ENCODE measurements at places on chromosomes 7 and 10.

- no peak for DNase-seq
Measured at GRCh38 chr7:86469680-86470295, 173.9 kb upstream of the GRM3 start.

- no peak for DNase-seq
Measured at GRCh38 chr7:140212100-140212881, 35.5 kb upstream of the KDM7A start.

DNA sequence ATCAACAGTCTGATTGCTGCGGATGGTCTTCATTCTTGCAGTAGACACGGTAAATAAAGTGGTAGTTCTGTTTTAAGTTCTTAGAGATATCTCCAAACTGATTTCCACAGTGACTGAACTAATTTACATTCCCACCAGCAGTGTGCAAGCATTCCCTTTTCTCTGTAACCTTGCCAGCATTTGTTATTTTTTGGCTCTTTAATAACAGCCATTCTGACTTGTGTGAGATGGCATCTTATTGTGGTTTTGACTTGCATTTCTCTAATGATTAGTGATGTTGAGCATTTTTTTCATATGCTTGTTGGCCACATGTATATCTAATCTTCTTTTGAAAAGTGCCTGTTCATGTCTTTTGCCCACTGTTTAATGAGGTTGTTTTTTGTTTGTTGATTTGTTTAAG lies 30.2 kb upstream of the CXCL12 start:
- no peak for DNase-seq

- DNase-seq = no peak
Measured at GRCh38 chr10:60645980-60646379, 132.3 kb upstream of the CDK1 start.

DNA sequence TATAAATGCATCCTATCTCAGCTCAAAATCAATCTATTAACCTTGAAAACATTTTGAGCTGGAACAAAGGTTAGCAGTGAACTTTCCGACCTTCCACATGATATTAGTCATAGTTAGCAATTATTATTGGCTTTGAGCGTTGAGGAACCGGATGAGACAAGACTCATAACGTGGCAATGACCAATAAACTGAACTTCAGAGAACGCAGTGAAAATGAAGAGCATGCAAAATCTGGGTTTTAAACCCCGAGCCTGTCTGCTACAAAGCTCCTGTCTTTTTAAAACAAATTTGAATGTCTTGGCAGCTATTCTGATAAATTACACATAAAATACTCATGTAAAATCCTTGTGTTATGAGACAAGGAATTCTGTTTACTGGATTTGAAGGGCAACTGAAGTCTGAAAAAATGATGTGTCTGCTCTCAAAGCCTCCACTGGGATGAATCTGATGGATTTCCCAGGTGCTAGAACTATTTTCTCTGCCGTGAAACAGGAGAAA lies 74.7 kb upstream of the ITGB1 start:
- no peak for DNase-seq

DNA sequence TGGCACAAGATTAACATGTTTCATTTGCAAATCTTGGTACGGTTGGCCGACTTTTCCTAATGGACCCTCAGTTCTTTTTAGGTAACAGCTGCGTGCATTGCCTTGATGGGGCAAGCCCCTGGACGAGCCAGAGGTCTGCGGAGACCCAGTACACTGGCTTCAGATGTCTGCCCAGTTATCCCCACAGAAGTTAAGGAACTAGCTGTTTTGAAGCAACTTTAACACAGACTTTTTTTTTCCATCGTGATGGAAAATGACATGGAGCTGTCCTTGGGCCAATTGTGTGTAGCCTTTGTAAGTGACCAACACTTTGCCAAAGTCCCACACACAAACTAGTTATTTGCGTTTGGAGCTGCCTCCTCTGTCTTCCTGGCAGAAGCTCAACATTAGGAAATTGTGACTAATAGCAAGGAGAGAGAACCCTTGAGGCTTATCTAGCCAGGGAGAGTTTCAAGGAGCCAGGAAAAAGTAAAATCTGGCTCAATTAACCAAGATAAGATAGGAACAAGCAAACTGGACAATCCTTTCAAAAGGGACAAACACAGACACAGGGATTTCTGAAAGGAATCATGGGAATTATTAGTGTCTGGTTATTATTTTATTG lies 99.6 kb upstream of the BMPER start:
- no peak for DNase-seq

DNA sequence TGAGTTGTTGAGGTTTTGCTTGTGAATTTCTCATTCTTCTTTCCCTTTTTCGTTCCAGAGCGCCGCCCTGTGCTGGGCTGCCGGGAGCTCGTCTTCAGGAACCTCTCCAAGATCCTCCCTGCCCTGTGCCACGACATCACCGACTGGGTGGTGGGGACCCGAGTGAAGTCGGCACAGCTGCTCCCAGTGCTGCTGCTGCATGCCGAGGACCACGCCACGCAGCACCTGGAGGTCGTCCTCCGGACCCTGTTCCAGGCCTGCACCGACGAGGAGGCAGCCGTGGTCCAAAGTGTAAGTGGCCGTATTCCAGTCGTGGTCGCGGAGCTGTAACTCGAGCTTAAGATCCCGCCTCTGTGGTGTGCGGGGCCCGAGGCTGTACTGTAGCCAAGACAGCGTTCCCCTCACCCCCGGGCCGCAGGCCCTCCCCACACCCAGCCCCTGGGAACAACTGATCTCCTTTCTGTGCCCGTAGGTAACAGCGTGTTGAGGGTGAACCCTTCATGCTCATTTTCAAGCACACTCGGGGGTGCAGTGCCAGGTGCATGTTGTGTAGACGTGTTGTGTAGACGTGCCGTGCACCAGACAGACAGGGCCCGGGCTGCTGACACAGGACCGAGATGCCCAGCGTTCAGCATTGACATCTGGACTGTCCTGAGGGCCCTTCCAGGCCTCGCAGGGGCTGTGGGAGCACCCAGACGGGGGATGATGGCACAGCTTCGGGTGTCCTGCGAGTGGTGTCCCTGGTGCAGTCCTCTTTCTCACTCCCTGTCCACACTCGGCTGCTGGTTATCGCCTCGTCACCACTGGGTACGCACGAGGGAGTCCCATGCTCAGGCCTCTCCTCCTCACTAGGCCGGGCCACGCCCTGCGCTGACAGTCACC lies 27.7 kb upstream of the PRKAR1B start:
- no peak for DNase-seq

DNA sequence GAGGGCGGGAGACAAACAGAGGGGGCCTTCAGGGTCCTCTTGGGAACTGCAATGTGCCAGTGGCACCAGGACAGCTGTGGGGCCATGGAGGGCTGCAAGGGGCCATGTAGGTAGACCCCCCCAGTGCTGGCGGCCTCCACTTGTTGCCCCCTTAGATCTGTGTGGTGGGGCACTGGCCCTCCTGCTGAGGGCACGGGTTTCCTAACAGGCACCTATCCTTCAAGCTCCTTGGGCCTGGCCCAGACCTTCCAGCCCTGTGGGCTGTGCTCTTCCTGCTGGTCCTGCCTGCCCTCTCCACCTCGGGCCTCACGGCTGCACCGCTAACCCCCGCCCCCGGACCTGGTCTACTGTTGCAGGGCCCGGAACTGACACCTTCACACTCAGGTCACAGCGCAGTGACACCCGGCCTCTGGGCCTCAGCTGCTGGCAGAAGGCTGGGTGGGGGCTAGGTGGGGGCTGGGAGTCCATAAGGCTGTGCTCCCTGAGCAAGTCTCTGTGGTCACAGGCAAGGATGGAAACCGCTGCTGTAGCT lies 12.6 kb downstream of the RASGEF1A start:
- no peak for DNase-seq

- no peak for DNase-seq
Measured at GRCh38 chr7:29971566-29972314, 17.9 kb downstream of the SCRN1 start.

DNA sequence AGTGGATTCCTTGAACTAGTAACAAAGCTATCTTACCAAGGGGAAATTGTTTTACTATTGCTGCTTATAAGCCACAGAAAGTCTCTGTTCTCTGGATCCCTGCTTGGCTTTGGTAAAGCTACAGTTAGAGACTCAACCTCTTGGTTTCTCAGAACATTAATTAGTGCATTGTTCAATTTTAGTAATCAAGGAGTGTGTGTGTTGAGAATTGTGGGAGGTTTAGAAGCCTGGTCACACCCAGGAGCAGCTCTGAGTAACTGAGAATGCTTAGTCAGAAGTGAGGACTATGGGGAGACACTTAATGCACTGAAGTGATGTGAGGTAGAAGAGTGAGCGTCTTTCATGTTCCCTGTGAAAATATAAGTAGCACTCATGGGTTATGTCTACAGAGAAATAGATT lies 8.2 kb upstream of the ACTA2 start:
- DNase-seq = no peak

DNA sequence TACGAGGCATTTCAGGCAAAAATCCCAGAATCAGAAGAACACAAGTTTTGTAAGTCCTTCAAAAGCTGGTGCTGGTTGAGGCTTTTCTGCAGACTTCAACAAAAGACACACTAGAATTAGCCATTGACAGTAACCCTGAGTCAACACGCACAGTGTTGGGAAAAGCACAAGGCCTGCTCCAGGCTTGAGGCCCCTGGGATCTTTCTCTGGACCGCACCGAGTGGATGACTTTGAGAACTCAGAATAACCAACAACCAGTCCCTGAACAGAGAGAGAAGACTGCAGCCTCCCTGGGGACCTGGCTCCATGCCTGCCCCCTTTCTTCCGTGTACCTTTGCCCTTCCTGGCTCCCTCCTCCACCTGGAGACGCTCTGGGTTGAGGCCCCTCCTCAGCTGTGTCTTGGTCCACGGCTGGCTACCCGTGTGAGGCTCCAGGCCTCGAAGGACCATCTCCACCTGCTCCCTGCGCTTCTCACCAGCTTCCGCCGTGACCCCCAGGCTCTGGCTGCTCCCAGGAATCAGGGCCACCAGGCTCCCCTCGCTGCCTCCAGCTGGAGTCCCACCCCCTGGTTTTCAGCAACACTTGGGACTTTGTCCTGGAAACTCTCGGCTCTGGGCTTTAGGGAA lies 28.4 kb downstream of the DIP2C start:
- no peak for DNase-seq

DNA sequence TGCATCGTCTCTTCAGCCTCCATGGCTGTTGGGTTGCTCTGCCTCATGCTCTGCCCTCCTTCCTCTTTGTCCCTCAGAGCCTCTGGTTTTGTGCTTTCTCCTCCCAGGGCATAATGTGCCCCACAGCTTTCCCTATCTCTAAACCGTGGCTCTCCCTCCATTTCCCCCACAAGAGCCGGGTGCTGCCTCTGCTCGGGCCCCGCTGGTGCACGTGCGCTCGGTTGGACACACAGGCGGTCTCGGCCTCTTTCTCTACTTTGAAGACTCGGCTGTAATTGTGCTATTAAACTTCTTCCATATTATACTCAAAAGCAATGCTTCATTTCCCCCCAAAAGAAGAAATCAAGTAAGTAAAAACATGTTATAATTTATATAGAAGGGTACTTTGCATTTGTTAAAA lies 109.7 kb upstream of the KLF14 start:
- no peak for DNase-seq

DNA sequence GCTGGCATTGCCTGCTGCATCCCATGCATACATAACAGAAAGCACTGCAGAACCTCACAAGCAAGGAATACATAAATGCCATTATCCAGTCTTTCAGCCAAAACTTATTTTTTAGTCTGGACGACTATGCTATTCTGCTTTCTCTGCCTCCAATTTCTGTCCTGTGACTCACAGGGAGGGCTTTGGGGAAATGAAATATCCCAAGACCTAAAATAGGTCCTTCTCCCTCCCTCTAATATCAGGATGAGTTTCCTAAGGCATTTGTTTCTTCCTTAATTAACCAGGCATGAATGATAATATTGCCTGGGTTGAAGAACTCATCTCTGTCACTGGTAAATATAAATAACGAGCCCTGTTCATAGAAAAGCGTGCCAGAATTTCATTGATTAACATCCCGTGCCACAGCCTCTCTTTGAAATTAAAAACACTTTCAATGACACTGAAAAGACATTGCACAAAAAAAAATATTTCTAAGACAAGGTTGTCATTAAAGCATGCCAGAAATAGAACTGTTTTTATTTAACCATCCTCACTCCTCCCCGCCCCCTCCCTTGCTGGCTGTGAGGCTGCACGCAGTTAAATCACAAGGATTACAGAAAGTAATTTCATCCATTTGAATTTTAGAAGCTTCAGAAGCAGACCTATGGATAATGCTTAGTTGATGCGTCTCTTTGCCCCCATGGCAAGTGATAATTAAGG lies 103.0 kb upstream of the ANKRD1 start:
- DNase-seq = no peak

- no peak for DNase-seq
Measured at GRCh38 chr10:124453960-124454610, 4.2 kb upstream of the NKX1-2 start.

DNA sequence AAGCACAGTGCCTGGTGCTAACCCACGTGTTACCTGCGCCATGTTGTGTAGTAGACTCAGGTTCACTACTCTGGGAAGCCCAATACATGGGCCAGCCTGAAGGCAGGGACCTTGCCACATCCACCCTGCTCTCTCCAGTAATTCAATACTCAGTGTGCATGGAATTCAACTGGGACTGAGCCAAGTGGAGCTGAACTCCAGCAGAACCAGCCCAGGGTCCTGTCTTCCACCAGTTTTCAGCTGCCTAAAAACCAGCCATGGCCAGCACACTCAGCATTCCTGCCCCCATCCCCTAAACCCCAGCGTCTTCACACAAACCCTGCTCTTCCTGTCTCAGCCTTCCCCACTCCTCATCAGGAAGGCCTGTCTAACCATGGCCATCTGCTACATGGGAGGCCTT lies 15.4 kb downstream of the FGF8 start:
- DNase-seq = no peak

- DNase-seq = no peak
Measured at GRCh38 chr7:55573234-55573900, 1.1 kb upstream of the VOPP1 start.

DNA sequence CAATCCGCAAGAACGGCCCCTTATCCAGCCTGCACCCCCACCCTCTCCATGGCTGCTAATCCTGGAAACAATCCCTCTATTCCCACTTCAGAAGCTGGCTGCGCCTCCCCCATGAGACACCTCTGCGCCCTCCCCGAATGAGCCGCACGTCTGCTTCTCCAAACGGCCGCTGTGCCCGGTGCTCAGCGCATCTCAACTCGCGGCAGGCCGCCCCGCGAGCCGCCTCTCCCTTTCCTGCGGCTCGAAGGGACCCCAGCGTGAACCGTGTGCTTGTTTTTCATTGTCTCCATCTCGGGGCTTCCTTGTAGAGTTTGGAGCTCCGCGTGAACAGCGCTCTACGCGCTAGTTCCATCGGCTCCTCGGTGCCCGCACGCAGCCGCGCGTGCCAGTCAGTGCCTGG lies 20.8 kb upstream of the FXYD4 start:
- no peak for DNase-seq

- peak; percentile 43 for DNase-seq
Measured at GRCh38 chr7:131106681-131107336, 220.9 kb upstream of the MKLN1 start.

GRCh38 chr10:86449926-86450558 lies 71.5 kb downstream of the WAPL start:
- no peak for DNase-seq

GRCh38 chr7:27579565-27579964 lies 83.1 kb downstream of the HIBADH start:
- no peak for DNase-seq

GRCh38 chr7:128221929-128222403 lies 19.1 kb upstream of the LEP start:
- no peak for DNase-seq

Measured in stimulated activated CD4-positive, alpha-beta T cell treated with anti-CD3 and anti-CD28 coated beads, TNF-alpha, amount 100 ng/mL, for 4 hours (primary cell).